ENCODE measurements at places on chromosomes 16 and 17. TPM values are rescaled to one million over a fixed set of nuclear protein-coding genes. Genes with fewer than 3 reads are reported as not detected.

DNA sequence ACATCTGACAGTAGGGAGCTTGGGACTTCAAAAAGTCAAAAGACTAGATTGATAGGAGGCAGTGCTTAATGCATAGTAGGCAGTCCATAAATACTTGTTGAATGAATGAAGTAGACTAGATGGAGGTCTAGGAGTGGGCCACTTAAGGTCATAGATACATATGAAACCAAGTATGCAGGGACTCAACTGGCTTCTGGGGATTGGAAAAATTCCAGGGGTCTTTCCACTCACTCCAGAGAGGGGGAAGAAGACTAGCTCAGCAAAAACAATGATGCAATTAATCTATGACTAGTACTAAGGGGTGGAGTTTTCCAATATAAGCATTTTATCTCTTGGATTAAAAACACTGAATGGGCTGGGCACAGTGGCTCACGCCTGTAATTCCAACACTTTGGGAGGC lies 298.3 kb upstream of the XYLT1 start:
- no peak overlapping the region for H3K4me3 ChIP-seq
- H3K36me3 ChIP-seq = no peaks in the 10 kb centered on the region
- DNase-seq = no peak

GRCh38 chr16:19879241-19879792 lies 5.3 kb downstream of the GPRC5B start:
- H3K4me3 ChIP-seq = no peak overlapping the region
- peaks cover 2% of the 10 kb centered on the region for H3K4me1 ChIP-seq
- no peaks in the 10 kb centered on the region for H3K27me3 ChIP-seq

- no peaks in the 10 kb centered on the region for H3K4me1 ChIP-seq
- DNase-seq = no peak
- no peaks in the 10 kb centered on the region for H3K36me3 ChIP-seq
- no peaks in the 10 kb centered on the region for H3K27me3 ChIP-seq
Measured at GRCh38 chr17:65514082-65514481, 47.4 kb downstream of the AXIN2 start.

Gene GH2
- total RNA-seq = not detected

Gene CES4A
- 10.5 TPM for total RNA-seq

Measured in lung (tissue), 17 donors.